Stimulated activated CD4-positive, alpha-beta T cell treated with anti-CD3 and anti-CD28 coated beads, Interleukin-4, amount 100 ng/mL, for 4 hours (primary cell): ENCODE measurements at places on chromosomes 5 and 9.

DNA sequence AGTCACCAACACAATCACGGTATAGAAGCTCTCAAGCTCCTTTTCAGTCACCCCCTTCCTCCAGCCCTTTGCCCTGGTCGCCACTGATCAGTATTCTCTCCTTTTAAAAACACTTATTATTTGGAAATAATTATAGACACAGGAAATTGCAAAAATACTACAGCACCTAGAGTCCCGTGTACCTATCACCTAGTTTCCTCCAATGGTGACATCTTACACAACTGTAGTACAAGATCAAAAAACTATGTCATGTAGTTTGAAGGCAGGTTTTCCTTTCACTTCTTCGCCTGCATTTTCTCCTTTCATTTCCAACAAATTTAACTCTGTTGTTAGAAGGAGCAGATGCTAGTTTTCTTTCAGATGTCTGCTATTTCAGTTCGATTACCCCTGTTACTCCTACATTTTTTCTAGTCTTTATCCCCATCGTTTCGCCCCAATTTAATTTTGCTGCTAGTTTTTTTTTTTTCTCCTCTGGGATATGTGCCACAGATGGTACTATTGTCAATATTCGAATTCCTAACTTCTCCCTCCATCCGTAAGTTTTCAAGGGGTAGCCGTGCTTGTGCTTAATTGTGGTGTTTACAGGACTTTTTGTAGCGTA lies 612 bp upstream of the ATG10 start:
- no peak for DNase-seq

DNA sequence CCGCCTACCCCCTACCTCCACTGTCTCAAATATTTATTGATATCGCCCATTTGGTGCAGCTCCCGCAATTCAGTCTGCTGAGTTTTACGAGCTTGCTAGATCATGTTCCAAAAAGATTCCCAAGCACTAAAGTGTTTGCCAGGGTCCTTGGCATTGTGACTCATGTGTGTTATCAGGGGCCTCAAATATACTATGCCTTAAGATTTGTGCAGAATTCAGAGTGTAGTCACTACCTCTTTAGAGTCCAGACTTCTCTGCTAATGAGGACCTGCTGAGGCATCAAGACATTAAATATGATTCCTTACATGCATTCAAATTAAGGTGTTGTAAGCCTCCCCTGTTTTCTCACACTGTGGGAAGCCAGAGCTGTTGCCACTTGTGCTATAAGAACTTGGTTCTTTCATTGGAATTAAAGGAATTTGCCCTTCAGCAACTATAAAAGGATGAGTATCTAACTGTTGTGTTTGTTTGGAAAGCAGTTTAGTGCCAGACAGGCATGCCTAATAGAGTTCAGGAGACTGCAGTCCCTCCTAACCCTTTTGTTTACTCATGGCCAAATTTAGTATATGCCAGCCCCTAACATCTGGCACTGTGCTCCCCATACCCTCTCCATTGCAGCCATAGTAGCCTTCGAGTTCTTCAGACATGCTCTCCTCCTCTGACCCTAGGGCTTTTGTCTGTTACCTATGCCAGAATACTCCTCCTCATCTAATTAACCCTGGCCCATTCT lies 316.4 kb downstream of the NR3C1 start:
- DNase-seq, result no peak

GRCh38 chr5:145484158-145484557 lies 351.0 kb downstream of the PRELID2 start:
- no peak for DNase-seq

DNA sequence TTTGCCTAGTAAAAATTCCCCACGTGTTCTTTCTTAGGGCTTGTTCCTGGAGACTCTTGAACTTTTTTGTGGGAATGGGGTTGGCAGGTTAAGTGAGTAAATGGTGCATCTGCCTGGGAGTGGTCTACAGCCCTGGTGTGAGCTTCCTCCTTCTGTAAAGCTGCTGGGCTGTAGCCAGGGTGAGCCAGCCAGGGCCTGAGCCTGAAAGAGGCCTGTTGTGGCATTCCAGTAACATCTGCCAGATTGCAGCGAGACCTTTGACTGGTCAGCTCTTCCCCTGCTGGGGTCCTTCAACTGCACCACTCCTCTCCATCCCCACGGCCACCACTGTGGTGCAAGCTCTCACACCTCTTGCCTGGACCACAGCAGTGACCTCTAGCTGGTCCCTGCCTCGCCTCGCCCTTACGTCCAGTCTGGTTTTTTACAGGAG lies 47.5 kb downstream of the SLC22A5 start:
- no peak for DNase-seq

DNA sequence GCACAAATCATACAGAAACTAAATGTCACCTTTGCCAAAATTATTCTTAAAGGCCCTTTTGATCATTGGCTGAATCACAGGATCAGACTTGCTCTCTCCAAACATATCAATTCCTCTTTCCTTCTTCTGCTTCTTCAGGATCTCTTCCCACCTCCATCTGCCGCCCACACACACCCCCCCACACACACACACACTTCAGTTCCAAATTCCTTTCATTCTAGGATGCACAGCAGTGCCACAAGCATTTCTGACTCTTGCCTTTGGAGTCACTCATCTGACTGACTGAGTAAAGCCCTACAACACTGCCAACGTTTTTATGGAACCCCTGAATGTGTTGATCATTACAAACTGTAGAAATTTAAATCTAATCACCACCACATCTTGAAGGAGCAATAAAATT lies 22.9 kb downstream of the DNAH5 start:
- DNase-seq, result no peak

GRCh38 chr5:143215690-143216089 lies 187.8 kb downstream of the NR3C1 start:
- no peak for DNase-seq

- no peak for DNase-seq
These were observed 143.6 kb downstream of the BOD1 start for GRCh38 chr5:173472784-173473278.

DNA sequence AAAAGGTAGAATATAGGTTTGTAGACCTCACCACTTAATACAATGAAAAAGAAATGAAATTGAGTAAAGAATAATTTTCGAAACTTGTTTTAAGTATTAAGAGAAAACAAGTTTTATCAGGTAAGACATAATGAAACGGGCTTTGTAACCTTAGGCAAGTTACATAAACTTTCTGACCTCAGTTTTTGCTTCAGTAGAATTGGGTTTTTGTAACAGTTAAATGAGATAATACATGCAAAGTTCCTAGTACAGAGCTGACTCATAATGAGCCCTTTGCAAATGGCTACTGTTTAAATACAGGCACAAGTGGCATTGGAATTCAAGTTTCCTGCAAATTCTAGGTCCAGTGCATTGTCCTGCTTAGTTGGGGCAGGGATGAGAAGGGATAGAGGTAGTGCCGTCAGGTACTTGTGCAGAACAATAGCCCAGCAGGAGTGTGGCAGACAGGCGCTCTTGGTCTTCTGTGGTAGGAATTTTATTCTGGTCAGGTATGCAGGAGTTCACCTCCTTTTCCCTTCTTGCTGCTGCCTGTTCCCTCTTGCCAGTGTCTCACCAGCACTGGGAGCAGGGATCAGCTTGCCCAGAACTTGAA lies 203.8 kb downstream of the PBX3 start:
- DNase-seq, result no peak

DNA sequence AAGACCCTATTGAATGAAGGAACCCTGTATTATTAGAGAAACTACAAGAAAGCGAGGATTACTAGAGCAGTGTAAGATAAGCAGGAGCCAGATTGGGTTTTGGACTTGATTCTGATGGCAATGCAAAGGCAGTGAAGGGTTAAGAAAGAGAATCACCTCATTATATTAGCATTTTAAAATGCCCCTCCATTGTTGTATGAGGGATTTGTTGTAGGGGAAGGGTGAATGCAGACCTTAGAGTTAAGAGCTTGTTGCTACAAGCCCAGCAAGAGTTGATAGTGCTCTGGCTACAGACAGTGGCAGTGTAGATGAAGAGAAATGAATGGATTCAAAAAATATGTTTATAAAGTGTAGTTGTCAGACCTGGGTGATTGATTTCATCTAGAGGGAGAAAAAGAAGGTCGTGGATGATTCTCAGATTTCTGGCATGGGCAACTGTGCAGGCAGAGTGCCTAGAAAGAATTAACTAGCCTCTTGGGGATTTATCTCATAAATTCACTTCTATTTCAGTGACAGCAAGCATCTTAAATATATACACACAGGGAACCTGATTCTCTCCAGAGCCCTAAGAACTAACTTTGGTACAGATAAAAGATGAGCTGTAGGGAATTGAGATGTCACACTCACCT lies 344.8 kb downstream of the ARRDC3 start:
- DNase-seq, result no peak

DNA sequence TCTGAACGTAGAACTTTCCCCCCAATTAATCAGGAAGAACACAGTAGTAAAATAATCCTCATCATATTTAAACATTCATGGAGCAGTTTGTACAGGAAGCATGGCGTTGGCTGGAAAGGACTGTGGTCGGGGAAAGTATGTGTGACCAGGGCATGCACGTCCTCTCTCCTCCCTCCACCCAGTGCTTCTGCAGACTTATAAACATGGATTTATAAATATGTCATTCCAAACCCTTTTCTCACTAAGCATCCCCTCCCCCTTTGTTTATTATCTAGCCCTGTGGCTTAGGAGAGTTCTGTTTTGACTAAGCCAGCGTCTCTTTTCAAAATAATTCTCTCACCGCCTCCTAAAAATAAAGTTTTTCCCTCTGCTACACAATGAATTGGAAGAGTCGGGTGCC lies 70.4 kb upstream of the DAP start:
- DNase-seq, result no peak

DNA sequence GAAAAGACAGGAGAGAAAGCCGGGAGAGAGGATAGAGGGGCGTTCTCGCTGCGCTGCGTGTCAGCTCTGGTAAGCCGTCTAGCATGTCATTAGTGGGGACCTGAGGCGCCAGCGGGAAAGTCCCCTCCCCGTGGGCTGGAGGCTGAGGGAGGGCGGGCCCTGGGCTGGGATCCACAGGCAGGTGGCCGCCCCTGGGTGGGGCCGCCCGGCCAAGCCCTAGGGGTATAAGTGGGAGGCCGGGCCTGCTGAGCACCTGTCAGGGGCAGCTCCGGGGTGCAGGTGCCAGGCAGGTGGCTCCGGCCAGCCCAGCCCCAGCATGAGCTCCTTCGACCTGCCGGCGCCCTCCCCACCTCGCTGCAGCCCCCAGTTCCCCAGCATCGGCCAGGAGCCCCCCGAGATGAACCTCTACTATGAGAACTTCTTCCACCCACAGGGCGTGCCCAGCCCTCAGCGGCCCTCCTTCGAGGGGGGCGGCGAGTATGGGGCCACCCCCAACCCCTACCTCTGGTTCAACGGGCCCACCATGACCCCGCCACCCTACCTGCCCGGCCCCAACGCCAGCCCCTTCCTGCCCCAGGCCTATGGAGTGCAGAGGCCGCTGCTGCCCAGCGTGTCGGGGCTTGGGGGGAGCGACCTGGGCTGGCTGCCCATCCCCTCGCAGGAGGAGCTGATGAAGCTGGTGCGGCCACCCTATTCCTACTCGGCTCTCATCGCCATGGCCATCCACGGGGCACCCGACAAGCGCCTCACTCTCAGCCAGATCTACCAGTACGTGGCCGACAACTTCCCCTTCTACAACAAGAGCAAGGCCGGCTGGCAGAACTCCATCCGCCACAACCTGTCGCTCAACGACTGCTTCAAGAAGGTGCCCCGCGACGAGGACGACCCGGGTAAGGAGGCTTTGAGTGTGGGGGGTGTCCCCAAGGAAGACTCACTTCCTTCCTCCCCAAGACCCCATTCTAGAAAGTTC lies at the start of gene FOXI1:
FOXI1 (plus strand) TSS at position 256 of the 970 bp plus-strand sequence; CDS start at position 317, 61 bp downstream.
- DNase-seq, result no peak

DNA sequence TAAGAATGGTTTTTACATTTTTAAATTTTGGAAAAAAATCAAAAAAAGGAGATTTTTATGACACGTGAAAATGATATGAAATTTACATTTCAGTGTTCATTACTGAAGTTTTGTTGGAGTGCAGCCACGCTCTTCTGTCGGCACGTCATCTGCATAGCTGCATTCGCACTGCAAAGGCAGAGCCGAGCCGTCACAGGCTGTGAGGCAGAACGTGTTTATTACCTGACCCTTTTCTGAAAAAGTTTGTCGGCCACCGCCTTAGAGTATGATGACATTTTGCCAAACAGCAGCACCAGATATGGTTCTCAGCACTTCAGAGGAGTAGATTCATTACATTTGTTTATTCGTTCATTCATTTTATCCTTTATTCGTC lies 24.1 kb downstream of the HRH2 start:
- no peak for DNase-seq

GRCh38 chr9:134666831-134667230 lies 25.2 kb downstream of the COL5A1 start:
- DNase-seq, result no peak

- no peak for DNase-seq
These were observed 44.5 kb downstream of the SMC5 start for GRCh38 chr9:70303268-70303667.

DNA sequence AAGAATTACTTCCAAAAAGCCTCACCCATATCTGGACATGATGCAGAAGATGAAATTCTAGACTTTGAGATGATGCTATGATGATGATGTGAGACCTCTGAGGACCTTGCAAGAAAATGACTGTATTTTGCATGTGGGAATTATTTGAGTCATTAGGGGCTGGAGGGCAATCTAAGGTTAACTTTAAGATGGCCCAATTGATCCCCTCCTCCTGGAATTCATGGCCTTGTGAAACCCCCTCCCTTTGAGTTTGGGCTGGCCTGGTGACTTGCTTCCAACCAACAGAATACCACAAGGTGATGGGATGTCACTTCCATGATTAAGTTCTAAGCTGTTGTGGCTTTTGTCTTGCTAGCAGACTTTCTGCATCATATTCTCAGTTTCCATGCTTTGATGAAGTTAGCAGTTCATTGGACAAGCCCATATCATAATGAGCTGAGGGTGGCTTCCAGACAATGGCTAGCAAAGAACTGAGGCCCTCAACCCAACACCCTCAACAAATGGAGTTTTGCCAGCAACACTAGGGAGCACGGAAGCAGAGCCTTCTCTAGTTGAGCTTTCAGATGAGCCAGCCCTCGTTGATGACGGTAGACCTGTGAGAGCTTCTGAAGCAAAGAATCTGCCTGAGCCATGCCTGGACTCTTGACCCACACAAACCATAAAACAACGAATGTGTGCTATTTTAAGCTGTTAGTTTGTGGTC lies 7.4 kb upstream of the AMACR start:
- no peak for DNase-seq

- no peak for DNase-seq
These were observed 115.2 kb downstream of the PRDM6 start for GRCh38 chr5:123204251-123204650.
